ENCODE measurements at places on chromosomes 7 and 10.

- DNase-seq: no peak
Measured at GRCh38 chr10:11993834-11994468, 48.7 kb downstream of the UPF2 start.

DNA sequence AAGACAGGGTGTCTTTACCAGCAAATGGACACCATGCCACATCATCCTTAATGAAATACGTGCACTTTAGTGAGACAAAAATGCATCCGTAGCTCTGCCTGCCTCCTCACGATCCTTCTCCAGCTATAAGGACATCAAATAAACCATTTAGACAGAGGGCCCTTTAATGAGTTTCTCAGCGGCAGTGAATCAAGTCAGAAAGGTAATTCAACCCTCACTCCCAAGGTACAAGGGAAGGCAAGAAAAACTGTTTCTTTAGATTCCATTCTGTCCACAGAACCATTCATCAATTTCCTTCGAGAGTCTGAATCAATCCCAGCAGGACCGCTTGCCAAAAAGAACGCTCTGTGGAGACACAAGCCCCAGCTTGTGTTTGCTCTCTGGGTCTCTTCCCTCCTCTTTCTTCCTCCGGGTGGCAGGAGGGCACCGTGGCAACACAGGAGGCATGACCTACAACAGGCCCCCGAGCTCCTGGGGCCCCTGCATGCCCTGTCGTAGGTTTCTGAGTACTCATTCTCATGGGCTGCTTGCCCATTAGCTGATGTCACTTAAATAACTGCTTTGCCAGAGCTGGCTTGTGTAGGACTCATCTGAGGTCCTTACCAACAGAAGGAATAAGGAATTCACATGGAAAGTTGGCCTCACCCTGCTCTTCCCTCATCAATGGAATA is 297.8 kb upstream of the PRKCQ start:
- no peak for DNase-seq

- no peak for DNase-seq
Measured at GRCh38 chr10:78760463-78761310, 308.1 kb upstream of the ZMIZ1 start.

DNA sequence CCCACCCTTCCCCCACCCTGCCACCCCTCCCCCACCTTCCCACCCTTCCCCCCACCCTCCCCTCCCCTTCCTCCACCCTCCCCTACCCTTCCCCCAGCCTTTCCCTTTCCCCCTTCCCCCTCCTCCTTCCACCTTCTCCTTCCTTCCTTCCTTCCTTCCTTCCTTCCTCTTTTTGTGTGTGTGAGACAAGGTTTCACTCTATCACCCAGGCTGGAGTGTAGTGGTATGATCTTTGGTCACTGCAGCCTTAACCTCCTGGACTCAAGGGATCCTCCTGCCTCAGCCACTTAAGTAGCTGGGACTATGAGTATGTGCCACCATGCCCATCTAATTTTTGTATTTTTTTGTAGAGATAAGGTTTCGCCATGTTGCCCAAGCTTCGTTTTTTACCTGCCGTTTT is 35.2 kb downstream of the CYP17A1 start:
- DNase-seq: no peak

- no peak for DNase-seq
Measured at GRCh38 chr7:98472521-98472954, 71.6 kb upstream of the BAIAP2L1 start.

DNA sequence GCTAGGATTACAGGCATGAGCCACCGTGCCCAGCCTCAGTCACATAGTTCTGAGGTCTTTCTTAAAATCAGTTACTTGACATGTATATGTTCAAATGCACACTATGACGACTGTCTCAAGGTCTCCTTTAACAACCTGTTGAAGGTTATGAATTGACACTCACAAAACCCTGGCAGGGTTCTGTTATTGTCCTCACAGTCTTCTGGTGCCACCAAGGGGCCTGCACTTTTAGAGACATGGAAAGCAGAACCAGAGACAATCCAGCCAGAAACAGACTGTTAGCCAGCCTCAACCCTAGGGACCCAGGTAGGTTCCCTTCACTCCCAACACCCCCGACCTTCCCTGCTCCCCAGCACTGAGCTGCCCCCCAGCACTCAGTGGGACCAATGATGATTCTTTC is 26.4 kb downstream of the TEX36 start:
- no peak for DNase-seq

- DNase-seq: no peak
Measured at GRCh38 chr10:119859420-119860258, 13.0 kb downstream of the MCMBP start.

All from stimulated activated CD4-positive, alpha-beta T cell treated with anti-CD3 and anti-CD28 coated beads, Interleukin-12 subunit alpha, Interleukin-12 subunit beta, amount 100 ng/mL, for 48 hours (primary cell).